EL (cell line): ENCODE measurements at places on chromosomes 12 and 14.

DNA sequence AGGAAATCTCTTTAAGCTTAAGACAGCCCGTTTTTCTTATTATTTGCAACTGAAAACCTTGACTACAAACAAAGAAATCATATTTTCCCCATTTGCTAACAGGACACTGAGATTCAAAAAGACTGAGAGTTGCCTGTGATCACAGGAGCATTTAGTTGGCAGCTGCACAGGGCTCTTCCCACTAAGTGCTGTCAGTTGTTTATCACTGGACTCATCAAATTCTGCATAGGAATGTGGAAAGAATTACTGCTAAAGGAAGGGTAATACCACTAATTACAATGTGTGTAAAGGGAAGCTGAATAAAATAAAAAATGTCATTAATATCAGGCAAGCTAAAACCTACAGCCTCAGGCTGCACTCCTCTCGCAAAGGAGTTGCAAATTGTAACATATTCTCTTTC is 226.4 kb downstream of the NELL2 start:
- DNase-seq: no peak

DNA sequence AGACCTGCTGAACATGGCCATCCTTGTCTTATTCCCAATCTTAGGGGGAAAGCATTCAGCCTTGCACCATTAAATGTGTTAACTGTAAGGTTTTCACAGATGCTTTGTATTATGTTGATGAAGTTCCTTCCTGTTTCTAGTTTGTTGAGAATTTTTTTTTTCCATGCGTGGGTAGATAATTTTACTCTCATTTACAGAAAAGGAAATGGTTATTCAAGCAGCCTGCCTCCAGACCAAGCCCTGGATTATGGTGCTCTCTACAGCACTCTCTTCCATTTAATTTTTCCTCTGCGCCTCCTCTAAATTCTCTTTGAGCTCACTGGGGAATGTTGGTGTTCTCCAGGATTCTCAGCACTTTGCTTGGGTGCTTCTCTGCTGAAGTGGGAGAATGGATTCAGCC is 179.3 kb upstream of the PZP start:
- DNase-seq: no peak

- no peak for DNase-seq
Observed at GRCh38 chr12:43973385-43973784, 137.5 kb downstream of the TMEM117 start.

- DNase-seq: no peak
Observed at GRCh38 chr14:74952697-74953484, 2.5 kb downstream of the PGF start.

DNA sequence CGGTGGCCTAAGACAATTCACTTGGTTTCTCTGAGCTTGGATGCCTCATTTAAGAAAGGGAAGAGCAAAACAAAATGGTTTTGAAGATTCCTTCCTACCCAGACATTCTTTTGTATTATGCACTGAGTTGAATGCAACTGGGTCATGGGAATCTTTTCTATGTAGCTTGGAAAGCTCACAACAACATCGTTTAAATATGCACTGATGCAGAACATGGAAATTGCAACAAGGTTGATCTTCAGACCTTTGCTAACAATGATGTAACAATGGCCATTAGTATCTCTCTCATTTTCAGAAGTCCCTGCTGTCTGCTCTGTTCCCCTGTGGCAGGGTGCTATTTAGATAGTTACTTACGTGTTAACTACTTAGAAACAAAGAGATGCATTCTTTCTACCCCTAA is 30.1 kb upstream of the IGF1 start:
- DNase-seq: no peak

- no peak for DNase-seq
Observed at GRCh38 chr12:49702676-49703215, 4.5 kb downstream of the FMNL3 start.

DNA sequence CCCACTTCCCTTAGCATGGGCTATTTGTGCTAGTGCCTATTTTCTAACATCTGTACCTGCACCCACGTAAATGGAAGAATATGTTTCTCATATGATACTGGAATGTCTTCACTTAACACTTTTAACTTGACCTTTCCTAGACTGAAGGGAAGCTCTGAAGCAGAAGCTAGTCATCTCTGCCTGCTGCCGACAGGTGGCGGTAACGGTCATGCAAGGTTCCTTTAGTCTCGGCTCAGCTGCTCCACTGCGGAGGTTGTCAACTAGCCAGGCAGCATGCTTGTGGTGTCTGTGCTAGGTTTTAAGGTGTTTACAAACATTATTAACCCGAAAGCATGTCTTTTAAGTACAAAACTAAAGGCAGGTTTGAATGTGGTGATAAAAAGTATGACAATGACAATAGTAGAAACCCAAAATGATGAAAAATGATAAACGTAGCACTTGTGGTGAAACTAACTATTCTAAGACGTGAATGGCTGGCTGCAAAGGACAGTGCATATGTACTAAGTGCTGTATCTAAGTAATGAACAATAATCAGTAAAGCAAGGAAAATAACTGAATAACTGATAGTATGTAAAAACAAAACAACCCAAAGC is 117.2 kb downstream of the GRIN2B start:
- peak; percentile 54 for DNase-seq

DNA sequence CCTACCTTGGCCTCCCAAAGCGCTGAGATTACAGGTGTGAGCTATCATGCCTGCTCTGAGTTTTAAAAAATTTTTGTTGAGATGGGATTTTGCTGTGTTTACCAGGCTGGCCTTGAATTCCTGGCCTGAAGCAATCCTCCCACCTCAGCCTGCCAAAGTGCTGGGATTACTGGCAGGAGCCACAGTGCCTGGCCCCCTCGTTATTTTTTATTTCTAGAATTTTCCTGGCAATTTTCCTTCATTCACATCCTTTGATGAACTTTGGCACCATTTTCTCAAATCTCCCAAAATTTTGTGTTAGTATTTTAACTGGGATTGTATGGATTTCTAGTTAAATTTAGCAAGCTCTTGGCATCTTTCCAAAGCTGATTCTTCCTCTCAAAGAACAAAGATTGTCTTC is 24.6 kb upstream of the SCARB1 start:
- no peak for DNase-seq

DNA sequence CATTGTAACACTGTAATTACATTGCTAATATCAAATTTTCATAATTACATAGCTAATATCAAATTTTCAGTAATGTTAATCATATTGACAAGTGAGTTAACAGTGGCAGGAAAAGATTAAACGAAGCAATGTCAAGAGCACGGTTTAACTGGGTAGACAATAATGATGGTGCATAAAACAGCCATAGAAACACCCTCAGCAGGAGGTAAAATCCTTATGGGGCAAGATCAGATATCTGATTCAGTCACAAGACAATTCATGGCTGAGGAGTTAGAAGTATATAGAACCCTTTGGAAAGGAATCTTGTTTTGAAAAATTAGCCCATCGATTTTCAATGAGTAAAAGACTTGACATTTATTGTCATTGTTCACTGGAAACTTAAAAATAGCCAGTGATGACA is 190.6 kb downstream of the SLC2A13 start:
- DNase-seq: no peak
